Dorsolateral prefrontal cortex (tissue), 122 donors: ENCODE measurements at places on chromosomes 11 and 22.

DNA sequence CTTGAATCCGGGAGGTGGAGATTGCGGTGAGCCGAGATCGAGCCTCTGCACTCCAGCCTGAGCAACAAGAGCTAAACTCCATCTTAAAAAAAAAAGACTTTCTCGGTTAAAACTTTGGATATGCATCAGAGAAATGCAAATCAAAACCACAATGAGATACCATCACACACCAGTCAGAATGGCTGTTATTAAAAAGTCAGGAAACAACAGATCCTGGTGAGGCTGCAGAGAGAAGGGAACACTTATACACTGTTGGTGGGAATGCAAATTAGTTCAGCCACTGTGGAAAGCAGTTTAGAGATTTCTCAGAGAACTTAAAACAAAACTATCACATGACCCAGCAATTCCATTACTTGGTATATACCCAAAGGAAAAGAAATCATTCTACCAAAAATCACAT is 619.4 kb upstream of the KIRREL3 start:
- DNase-seq: no peak

- DNase-seq: no peak
Measured at GRCh38 chr22:42154293-42155052, 23.9 kb upstream of the CYP2D6 start.

GRCh38 chr22:32661737-32662586 is 139.5 kb upstream of the TIMP3 start:
- no peak for DNase-seq

GRCh38 chr11:47399860-47400767 is 8.3 kb upstream of the SLC39A13 start:
- no peak for DNase-seq

DNA sequence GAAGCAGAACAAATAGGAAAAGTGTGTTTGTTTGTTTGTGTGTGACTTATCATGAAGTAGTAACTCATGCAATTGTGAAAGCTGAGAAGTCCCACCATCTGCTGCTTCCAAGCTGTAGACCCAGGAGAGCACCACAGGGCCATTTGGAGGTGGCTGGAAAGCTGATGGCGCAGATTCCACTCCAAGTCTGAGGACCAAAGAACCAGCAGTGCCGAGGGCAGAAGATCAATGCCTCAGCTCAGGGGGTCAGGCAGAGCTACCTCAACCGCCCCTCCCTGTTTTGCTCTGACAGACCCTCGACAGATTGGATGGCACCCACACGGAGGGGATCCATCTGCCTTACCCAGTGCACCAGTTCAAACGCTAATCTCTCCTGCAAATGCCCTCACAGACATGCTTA is 896.2 kb downstream of the BRD1 start:
- no peak for DNase-seq

GRCh38 chr22:48576333-48577013 is 1251.2 kb downstream of the BRD1 start:
- DNase-seq: peak; percentile 63

- DNase-seq: no peak
Measured at GRCh38 chr22:28375761-28376534, 303.7 kb downstream of the TTC28 start.

- DNase-seq: no peak
Measured at GRCh38 chr11:122097419-122098001, 18.5 kb downstream of the BLID start.

- no peak for DNase-seq
Measured at GRCh38 chr11:131800452-131800851, 430.0 kb downstream of the NTM start.

DNA sequence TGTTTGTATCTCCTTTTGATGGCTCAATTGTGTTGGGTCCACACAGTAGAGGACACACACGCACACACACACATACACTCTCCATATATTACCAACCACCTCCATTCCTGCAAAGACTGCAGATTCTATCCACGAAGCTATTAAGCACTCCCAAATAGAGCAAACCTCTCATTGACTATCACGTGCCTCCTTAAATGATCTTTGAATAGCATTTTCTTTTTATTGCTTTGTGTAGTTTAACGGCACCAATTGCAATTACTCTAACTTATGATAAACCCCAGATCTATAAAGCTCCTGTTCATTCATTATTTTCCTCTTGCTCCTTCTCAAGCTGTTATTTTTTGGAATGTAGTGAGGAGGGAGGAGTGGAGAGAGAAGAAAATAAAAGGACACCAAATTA is 204.7 kb downstream of the ST3GAL4 start:
- DNase-seq: no peak

GRCh38 chr11:21567645-21568290 is 625.1 kb upstream of the ANO5 start:
- DNase-seq: no peak

DNA sequence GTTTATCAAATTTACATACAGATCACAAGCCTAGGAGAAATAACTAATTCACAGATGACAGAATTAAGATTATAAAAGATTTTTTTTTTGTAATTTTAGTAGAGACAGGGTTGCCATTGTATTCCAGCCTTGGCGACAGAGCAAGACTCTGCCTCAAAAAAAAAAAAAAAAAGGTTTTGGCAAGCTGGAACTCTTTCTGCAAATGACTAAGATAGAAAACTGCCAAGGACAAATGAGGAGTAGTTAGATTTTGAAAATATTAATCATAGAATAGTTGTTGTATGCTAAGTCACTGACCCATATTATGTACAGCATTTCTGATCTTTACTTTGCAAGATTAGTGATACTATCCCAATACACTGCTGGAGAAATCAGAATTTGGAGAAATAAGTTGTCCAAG is 99.2 kb downstream of the C11orf65 start:
- no peak for DNase-seq

DNA sequence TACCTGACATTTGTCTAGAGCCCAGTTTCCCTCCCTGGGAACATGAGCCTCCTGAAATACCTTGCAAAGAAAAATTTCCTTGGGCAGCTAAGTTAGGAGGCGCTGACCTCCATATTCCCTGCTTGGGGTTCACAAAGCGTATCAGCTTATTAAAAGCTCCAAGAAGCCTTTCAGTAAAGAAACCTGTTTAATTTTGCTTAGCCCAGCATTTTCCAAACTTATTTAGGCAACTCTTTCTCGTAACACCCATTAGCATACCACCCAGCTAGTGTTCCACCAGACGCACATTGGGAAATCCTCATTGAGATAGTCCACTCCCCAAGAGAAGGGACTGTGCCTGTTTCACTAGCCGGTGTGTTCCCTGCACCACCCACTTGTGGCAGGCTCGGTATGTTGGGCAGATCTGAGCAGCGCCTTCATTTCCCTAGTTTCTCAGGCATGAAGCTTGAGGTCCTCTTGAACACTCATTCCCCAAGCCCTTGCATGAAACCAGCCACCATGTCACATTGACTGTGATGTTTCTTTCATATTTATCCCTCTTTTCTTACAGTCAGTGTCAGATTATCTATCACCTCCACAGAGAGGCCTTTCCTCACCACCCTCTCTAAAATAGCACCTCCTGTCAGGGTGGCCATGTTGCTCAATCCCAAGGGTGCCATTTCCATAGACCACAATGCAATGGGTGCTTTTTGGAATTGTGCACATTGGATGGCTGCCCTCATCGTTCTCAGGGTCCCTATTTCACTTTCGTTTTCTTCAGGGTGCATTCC is 12.5 kb upstream of the ELF5 start:
- no peak for DNase-seq

DNA sequence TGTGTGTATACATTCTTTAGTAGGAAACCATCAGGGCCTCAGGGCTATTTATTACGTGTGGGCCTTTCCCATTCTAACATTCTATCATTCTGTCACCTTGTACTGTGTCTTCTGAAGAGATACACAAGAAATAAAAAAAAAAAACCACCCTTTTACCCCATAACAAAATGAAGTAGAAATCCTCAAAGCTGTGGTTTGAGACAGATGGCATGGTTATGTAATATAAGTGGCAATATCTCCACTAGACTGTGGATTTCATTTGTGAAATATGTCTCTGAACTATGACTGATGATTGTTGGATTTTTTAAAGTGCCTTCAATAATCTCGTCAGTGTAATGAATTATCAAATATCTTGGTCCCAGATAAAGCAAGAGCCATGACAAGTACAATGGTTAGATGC is 150.0 kb upstream of the BLID start:
- no peak for DNase-seq

DNA sequence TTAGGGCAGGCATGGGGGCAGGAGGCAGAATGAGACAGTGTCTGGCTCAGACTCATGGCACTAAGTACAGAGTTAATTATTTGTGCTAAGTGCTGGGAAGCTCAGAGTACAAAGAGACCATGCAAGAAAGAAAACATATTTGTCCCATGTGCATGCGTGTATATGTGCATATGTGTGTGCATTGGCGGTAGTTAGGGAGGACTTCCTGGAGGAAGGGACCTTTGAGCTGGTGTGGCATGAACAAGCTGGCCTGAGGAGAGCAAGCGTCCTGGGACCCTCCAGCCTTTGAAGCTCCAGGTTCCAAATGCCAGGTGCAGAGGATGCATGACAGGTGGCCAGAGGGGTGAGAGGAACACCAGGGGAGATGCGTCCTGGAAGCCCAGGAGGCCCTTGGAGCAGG is 6.1 kb downstream of the FBLN1 start:
- DNase-seq: no peak

- DNase-seq: no peak
Measured at GRCh38 chr11:34036456-34036855, 15.1 kb upstream of the CAPRIN1 start.

GRCh38 chr22:27097506-27097905 is 440.1 kb downstream of the MIAT start:
- no peak for DNase-seq

GRCh38 chr11:2574553-2575535 is 125.0 kb downstream of the KCNQ1OT1 start:
- no peak for DNase-seq

GRCh38 chr22:38694049-38694448 is 6.7 kb downstream of the JOSD1 start:
- no peak for DNase-seq

GRCh38 chr11:61083601-61084147 is 18.6 kb upstream of the CD5 start:
- no peak for DNase-seq

DNA sequence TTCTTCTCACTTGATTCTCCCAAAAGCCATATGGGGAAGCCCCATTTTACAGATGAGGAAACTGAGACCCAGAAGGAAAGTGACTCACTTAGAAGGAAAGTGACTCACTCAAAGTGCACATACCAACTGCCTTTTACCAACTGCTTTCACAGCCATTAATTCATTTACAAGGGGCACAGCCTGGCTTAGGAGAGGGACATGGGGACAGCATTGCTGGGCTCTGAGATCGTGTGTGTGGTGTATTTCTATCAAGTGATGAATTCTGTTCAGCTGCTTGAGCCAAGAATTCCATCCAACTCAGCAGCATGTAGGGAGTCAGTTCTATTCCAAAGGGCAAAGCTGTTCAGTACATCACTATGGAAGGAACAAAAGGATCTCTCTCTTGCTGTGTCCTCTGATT is 23.5 kb upstream of the PAK1 start:
- no peak for DNase-seq
